Stimulated activated CD4-positive, alpha-beta T cell treated with anti-CD3 and anti-CD28 coated beads, TNF-alpha, amount 100 ng/mL, for 4 hours (primary cell): ENCODE measurements at places on chromosomes 11 and 22.
A peak's percentile ranks its signal among the peaks of the same experiment; 100 is the strongest.

GRCh38 chr22:20298110-20298802 lies 21.6 kb downstream of the DGCR6L start:
- no peak for DNase-seq

GRCh38 chr11:110470716-110471115 lies 41.0 kb downstream of the FDX1 start:
- no peak for DNase-seq

DNA sequence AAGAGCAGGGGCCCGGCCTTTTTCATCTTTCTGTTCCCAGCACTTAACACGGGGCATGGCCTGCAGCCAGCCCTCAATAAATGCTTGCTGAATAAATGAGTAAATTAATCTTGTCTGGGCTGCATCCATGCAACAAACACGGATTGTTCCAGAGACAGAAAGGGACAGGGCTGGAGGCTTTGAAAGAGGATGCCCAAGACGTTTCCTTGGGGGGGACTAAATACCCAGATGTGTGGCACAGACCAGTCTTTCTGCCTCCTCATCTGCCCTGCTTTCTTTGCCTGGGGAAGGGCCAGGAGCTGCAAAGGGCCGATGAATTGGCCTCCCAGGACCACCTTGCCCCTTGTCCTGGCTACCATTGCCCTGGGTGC lies 40.4 kb downstream of the SHISAL1 start:
- no peak for DNase-seq

- no peak for DNase-seq
Observed at GRCh38 chr11:122209619-122210366, 93.8 kb upstream of the BLID start.

DNA sequence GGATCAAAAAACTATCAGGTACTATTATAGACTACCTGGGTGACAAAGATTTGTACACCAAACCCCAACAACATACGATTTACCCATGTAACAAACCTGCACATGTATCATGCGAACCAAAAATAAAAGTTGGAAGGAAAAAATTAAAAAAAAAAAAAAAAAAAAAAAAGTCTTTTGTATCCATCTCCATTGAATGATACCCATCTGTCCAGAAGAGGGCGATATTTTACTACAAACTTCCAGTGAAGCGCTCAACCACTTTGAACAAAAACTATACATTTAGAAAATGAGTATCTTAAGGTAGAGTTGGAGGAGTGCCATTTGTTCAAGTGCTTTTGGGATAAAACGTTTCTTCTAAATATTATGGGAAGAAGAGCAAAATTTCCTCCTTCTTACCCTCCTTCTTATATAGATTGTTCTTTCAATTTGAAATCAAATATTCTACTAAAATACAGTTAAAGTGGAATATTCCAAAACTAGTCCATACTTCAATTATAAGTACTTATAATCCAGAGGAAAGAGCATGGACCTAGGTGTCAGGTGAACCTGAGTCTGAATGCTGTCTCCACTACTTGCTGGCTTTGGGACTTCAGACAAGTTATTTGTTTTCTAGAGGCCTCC lies 23.3 kb downstream of the ARL14EP start:
- DNase-seq: no peak

GRCh38 chr22:47247579-47248240 lies 485.3 kb downstream of the TBC1D22A start:
- no peak for DNase-seq

GRCh38 chr11:124380585-124380984 lies 3.7 kb downstream of the OR8B2 start:
- no peak for DNase-seq

DNA sequence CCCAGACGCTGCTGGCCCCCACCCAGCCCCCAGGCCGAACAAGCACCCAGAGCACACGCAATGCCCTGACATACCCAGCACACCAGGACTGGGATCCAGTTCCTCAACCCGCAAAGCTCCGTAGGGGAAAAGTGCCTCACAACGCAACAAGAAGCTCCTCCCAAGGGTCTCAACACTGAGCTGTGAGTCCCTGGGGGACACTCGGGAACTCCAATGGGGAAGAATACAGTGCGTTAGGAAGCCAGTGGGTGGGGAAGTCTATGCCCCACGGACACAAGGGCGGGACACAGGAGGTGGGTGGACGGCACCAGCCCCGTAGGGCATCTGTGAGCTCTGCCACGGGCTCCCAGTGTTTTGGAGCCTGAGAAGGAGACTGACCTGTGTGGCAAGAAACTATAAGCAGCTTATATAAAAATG lies 1.6 kb downstream of the DEAF1 start:
- DNase-seq: no peak

GRCh38 chr22:37334859-37335805 lies 52.8 kb downstream of the CYTH4 start:
- DNase-seq: no peak

DNA sequence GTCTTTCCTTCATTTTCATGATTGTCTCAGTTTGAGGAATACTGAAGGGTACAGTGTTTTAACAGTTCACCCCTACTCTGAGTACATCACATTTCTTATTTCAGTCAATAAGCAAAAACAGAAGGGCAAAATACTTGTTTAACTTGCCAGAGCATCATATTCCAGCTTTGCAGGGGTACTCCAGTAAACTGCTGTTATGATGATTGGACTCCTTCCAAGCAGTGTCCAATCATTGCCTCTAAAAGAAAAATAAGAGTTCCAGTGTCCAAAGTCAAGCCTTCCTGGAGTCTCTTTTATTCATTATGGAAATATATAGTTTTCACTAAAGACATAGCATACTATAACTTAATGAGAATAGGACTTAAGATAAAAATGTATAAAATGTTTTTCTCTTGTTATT lies 105.1 kb downstream of the FANCF start:
- no peak for DNase-seq

DNA sequence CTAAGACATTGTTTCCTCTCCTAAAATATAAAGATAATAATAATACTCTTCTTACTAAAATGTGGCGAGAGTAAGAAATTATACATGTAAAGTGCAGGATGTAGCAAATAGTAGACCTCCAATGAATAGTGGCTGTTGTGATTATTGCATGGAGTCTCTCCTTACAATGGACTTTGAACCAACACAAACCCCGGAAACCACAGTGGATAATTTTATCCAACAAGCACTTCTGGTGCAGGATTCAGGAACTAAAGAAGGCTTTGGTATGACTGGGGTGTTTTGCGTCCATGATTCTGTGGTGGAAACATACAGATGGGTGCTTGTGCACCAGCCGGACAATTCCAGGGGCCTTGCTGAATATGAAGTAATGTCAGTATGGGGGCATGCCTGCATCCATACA lies 146.4 kb upstream of the UBASH3B start:
- DNase-seq: no peak

DNA sequence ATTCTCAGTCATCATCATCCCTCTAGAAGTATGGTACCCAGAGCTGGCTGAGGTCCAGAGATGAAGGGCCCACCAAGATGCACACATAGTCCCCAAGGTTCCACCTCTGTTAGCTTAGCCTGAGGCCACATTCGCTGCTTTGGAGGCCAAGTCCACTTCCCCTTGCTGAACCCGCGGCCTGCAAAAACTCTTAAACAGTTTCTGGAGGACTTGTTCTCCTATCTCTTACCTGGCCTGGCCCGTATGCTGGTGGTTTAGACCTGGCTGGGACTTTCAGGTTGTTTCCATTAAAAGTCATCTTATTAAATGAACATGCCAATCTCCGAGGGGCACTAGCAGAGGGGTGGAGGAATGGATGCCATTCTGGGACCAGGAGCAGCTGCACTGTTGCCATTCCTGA lies 64.6 kb downstream of the KCNC1 start:
- DNase-seq: no peak

GRCh38 chr22:24427500-24428164 lies at the start of gene ADORA2A:
Gene ADORA2A, plus strand, starts transcription at chr22:24427599. Its CDS starts 5,806 bp downstream, at chr22:24433405.
- peak; percentile 56 for DNase-seq

- DNase-seq: no peak
Observed at GRCh38 chr11:1640076-1640946, 10.7 kb downstream of the KRTAP5-5 start.

DNA sequence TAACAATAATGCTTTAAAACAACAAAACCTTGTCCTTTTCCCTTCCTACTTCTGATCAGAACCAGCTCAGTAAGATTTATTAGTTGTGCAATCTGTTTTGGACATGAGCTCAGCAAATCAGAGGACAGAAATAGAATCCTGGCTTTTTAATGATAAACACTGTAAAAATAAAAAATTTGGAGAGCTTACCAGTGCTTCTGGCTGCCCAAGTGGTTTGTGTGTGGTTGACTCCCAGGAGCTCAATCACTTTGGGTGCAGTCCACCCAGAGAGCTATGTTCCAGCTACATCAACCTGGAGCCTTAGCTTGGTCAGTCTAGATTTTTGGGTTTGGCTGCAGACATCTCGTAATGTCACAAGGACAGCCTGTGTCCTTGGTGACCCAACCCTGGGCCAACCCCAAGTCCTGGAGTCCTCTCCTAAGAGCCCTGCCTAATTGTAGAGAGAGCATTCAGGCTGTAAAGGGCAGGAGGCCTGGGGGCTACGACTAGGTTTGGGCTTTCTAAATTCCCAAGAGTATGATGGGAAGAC lies 28.5 kb downstream of the CD44 start:
- no peak for DNase-seq

DNA sequence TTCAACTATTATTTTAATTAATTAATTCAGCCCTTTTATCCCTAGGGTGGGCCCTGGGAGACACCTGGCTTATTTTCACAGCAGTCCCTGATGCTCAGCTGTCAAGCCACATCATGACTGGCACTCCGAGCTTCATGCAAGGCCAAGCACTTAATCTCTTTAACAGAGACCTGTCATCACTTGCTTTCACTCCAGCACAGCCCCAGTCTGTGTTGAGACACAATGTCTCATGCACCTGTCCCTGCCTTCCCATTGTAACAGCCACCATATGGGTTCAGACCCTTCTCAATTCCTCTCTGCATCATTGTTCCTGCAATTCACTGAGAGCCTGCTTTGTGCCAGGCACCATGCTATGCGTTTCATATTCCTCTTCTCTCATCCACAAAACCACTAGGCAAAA lies 222.2 kb upstream of the TENM4 start:
- DNase-seq: no peak

- DNase-seq: no peak
Observed at GRCh38 chr11:121347094-121347493, 54.5 kb downstream of the SC5D start.

- no peak for DNase-seq
Observed at GRCh38 chr11:59141673-59142460, 789 bp upstream of the FAM111A start.

DNA sequence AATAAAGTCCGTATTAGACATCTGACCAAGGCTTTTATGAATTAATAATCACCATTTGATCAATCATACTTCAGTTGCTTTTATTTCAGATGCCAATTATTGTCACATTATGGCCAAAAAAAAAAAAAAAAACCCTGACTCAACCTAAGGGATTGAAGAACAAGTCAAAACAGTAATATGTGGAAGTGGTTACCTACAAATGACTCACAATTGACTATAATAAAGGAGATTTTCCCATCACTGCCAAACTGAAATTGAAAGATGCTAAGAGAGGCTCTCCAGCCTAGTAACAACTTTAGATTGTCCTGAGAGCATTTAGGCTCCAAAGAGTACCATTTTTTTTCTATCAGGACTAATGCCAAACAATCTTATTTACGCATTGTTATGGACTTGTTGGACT lies 35.2 kb downstream of the SOX6 start:
- DNase-seq: no peak

GRCh38 chr11:26953770-26954392 lies 40.0 kb upstream of the FIBIN start:
- no peak for DNase-seq

DNA sequence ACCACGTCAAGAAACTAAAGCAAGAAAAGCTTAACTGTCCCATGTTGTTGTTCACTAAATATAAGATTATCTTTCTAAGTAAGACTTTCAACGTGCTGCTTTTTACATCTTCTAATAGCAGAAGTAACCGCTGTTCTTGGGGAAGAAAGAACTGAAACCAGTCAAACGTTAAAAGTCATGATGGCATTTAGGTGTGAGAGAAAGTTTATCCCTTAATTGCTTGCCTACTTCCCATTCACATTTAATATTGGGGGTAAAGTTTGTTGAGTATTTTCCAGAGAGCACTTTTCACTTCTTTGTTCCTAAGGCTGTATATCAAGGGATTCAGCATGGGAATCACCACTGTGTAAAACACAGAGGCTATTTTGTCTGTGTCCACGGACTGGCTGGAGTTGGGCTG lies 970 bp downstream of the OR5B21 start:
- DNase-seq: no peak

DNA sequence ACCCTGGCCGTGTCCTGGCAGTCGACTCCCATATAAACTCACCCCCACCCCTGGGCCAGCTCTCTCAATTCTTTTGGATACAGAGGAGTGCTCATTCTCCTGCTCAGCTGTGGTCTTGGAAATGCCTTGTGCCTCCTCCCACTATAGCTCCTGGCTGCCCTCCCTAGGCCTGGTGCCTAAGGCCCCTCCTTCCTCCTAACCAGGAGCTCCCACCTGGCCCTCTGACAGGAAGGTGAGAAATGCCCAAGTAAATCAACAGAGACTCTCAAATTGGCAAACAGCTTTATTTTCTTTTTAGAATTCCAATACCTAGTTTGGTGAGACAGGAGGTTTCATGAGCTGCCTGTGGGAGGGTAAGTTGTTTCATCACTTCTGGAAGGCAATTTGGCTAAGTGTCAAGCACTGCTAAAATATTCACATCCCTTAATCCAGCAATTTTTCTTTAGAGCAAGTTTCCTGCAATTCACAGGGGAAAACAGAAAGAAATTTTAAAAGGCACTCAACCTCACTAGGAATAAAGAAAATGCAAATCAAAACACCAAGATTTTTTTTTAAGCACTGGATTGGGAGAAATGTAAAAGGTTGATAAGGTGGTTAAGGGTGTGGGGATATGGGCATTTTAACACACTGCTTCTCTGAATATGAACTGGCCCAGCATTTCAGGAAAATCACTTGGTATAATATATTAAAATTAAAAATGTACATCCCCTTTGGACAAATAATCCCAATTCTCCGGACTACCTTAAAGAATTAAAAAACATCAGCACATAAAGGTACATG lies 209.7 kb upstream of the ARHGAP20 start:
- DNase-seq: no peak

DNA sequence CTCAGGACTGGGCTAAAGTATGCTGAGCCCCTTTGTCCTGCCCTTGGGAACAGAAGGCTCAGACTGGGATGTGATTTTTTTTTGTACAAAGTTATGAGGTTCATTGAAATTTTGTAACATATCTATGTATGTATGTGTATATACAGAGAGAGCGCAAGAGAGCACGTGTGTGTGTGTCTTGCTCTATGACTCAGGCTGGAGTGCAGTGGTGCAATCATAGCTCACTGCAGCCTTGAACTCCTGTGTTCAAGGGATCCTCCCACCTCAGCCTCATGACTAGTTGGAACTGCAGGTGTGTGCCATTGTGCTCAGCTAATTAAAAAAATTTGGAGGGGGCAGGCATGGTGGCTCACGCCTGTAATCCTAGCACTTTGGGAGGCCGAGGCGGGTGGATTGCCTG lies 5.7 kb downstream of the TMEM25 start:
- DNase-seq: no peak
